ENCODE measurements at places on chromosomes 16 and 17.

DNA sequence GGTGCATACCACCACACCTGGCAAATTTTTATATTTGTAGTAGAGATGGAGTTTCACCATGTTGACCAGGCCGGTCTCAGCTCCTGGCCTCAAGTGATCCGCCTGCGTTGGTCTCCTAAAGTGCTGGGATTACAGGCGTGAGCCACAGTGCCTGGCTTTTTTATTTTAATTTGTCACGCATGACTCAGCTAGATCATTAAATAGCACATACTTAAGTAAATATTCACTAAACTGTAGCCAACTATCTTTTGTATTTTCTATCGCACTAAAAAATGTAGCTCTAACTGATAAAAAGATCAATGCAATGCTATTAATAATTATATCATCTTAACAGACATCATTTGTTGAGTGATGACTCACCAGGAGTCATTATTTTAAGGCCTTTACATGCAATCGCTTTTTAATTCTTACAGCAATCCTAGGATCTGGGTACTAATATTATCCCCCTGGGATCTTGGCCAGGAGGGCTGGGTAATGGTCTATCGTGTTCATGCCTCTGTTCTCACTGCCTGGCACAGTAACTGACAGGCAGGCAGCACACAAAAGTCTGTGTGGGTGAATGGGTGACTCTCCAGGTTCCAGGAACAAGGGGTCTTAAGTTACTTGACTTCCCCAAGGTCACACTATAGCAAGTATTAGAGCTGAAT is 693.5 kb upstream of the EEF2KMT start:
- no peak for DNase-seq

- no peak for DNase-seq
These were observed 24.0 kb downstream of the YWHAE start for GRCh38 chr17:1376061-1376460.

GRCh38 chr16:10493276-10493675 is 87.1 kb downstream of the EMP2 start:
- DNase-seq, result no peak

GRCh38 chr17:47789611-47790561 is 31.7 kb downstream of the OSBPL7 start:
- DNase-seq, result no peak

DNA sequence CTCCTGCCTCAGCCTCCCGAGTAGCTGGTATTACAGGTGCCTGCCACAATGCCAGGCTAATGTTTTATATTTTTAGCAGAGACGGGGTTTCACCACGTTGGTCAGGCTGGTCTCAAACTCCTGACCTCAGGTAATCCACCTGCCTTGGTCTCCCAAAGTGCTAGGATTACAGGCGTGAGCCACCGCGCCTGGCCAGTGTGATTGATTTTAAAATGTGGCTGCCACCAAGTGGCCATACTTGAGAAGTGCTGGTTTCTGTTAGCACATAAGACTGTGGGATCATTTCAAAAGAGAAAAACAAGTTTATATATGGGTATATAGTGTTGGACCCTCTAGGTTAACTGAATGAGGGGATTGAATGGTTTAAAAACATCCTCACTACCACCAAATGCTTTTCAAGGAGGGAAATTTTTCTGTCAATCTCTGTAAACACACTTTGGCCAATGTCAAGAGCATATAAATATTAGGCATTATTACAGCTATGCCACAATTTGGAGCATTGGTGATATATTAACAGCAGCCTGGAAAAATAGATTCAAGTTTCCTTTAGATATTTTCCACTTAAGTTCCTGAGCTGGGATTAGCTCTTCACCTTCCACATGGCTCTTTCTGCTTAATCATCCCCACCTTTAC is 13.5 kb upstream of the DHRS13 start:
- no peak for DNase-seq

DNA sequence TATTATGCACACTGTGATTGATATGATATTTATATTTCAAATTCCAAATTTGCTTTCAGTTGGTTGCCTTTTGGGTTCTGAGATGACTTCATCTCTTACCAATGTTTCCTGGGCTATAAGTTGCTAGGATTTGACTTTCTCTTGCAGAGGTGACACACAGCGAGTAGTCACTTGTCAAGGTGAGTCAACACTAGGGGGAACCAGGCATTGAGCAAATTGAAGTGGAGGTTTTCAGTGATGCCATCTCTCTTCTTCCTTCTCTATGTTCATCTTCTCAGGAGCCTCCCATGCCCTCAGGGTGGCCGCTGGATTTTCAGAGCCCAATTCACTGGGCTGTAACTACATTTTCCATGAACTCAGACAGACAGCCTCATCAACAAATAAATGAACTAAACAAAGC is 6.0 kb upstream of the CPD start:
- no peak for DNase-seq

GRCh38 chr16:24553983-24554382 is 14.6 kb downstream of the RBBP6 start:
- DNase-seq, result no peak

- no peak for DNase-seq
These were observed 162.8 kb upstream of the CDH11 start for GRCh38 chr16:65284626-65285025.

DNA sequence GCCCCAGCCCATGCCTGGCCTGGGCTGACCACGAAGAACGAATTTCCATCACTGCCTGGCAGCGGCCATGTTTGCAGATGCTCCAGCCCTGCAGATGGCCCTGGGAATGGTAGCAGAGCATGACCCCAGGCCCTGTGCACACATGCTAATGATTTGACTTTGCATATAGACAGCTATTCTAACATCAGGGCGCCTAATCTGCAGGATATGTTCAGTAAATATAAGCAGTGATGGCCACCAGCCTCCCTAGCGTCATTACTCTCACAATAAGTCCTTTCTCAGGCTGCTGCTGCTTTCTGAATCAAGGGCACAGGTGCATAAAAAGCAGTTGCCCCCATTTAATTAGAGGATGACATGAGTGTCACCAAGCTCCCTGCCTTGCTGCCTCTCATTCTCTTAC is 24.2 kb downstream of the DNAH9 start:
- no peak for DNase-seq

- no peak for DNase-seq
These were observed 141.7 kb downstream of the MRM1 start for GRCh38 chr17:36743130-36743529.

- peak; percentile 38 for DNase-seq
These were observed 514 bp downstream of the UBFD1 start for GRCh38 chr16:23557779-23558702.

DNA sequence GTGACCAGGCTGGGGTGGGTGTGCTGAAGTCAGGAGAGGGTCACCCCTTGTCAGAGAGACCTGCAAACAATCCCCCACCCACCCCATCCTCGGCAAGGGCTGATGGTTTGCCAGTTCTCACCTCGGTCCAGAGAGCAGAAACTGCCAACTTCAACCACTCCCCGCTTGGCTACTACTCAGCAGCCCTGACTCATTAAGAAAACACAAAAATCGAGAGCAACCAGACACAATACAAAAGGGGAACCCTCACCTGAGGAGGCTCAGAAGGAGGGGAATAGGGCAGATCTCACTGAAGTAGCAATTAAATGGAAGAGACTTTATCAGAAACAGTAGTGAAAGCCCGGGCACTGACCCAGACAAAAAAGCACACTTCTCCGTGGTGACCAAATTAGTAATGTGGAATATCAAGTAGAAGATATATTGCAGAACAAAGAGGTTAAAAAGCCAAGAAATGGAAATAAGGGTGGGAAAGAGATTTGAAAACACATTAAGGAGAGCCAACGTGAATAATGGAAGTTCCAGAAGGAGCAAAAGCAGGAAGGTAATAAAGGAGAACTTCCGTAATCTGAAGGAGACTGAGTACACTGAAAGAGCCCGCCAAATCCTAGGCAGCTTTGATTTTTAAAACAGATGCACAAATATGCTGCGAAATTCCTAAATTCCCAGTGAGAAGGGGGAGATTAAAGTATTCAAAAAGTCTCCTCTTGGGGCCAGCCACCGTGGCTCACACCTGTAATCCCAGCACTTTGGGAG is 23.6 kb downstream of the CENPV start:
- DNase-seq, result no peak

DNA sequence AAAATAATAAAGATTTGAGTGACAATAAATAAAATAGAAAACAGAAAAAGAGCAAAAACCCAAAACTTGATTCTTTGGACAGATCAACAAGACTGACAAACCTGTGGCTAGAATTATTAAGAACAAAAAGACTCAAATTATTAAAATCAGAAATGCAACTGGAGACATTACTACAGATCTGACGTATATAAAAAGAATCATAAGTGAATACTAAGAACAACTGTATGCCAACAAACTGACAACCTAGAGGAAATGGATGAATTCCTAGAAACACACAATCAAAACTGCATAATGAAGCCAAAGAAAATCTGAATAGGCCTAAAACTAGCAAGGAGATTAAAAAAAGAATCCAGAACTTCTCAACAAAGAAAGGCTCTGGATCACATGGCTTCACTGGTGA is 47.4 kb downstream of the NETO2 start:
- no peak for DNase-seq

DNA sequence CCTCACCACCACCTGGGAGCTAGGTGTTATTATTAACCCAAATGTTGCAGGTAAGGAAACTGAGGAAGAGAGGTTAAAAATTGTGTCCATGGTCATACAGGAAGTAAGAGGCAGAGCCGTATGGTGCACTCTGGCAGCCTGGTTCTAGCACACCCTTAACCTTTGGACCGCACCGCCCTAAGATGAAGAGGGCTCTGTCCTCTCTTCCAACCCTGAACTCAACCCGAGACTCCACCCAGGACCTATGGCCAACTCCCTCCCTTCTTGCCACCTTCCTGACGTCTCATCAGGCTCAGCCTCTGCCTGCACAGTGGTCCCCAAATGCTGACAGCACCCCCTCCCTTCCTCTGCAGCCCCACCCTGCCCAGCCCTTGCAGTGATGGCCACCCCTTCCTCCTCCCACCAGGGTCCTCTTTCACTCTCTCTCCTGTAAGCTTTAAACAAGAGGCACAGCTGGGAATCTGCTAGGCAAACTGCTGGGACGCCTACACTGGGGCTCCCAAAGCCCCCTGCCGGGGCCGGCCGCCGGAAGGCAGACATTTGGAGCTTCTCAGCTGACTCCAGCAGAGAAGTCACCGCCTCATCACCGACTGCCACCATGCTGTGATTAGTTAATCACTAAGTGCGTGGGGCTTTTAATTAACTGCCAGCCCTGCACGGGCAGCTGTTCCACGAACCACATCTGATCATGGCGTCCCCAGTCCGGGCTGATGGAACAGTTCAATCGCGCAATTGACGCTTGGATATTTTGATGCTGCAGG is 16.7 kb upstream of the C16orf78 start:
- DNase-seq, result no peak

DNA sequence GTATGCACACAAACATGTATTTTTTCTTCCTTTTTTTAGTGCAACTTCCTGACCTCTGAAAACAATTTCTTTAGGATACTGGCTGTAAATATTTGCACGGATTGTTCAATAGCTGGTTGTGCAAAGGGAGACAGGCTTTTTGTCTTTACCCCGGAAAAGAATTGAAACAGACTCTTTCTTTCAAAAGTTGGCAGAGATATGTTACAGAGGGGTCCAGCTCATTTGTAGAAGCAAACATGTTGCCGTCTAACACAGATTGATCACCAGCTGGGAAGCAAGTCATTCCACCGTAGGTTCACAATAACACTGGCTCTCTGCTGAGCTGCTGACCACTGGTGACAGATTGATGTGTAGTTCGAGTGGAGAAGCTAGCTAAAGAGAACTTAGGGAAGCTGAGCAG is 130.9 kb downstream of the STX8 start:
- no peak for DNase-seq

DNA sequence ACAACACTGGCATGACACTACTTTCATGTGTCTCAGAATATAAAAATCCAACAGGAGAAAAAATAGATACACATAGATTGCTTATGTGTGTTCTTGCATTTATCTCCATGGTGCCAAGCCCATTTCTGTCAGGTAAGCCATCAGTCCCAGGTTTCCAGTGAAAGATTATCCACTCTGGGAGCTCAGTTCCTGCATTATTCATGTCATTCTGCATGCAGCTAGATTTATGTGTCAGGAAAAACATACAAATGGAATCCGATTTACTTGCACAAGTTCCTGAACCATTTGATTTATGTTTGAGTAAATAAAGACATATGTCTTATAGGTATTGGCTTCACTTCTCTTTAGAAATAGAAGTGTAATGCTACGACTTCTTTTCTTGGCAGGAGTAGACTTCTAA is 569.7 kb downstream of the KCNJ2 start:
- DNase-seq, result no peak

- DNase-seq, result peak; percentile 43
These were observed 1.6 kb upstream of the LDAF1 start for GRCh38 chr16:21156767-21157467.

DNA sequence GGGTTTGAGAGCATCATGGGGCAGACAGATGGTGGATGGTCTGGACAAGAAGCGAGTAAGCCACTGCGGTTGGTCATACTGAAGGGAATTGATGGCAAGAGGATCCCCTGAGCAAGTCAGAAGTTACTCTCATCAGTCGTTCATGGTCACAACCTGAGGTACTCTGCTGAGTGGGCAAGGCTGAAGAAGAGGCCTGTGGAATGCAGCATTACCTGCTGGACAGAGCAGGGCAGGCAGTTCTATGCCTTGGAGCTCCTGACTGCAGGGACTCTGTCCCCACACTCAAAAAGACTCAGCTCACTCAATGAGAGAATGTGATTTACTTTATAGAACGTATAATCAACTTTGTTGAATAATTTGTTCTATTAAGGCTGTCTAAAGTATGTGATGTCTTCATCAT is 28.3 kb downstream of the ALDH3A2 start:
- DNase-seq, result no peak

GRCh38 chr17:37570527-37571093 is 38.6 kb downstream of the SYNRG start:
- DNase-seq, result peak; percentile 13

- DNase-seq, result no peak
These were observed 36.9 kb downstream of the CIBAR2 start for GRCh38 chr16:85075236-85075924.

- DNase-seq, result peak; percentile 56
These were observed at the start of gene MGAT5B for GRCh38 chr17:76868176-76868668. MGAT5B (plus strand) TSS chr17:76868404; CDS start chr17:76869030, 626 bp downstream.

DNA sequence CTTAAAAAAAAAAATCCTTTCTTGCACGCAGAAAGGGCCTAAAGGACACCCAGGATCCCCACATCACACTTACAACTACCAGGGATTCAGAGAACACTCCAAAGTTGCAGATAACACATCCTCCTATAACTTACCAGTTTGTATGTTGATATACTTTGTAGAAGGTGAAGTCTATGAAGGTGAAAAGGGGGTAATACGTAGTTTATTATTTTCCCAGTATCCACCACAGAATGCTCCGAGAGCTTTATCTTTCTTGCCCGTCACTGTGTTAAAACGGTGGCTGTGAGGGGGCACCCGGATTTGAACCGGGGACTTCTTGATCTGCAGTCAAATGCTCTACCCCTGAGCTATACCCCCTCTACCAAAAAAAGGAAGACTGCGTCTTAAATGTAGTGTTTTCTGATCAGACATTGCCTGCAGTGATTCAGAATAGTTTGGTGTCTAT is 7.9 kb upstream of the RPL23 start:
- DNase-seq, result no peak

GRCh38 chr16:85027958-85028684 is 526 bp downstream of the KIAA0513 start:
- DNase-seq, result no peak
